ENCODE measurements at places on chromosomes 1 and 21. TPM values are rescaled to one million over a fixed set of nuclear protein-coding genes. Genes with fewer than 3 reads are reported as not detected.

- peak; percentile 77 for DNase-seq
These were observed 12.4 kb downstream of the SAMSN1 start for GRCh38 chr21:14533499-14534428.

The UHMK1 gene
- 35.1 TPM for total RNA-seq

DNA sequence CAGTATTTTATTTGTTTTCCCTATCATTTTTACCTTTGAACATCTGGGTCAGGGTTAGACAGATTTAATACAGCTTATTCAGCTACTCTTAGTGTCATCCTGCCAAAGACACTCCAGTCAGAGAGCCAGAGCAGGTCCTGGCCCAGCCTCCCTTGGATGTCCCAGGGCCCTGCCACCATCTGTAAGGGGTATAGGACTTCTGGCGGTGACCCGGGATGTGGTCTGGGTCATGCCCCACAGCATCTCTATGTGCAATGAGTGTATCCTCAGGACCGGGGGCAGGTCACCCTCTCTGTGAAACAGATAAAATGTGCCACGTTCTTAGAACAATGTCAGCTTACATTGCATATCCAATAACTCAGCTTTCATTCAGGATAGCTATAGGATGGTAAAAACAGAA is 37.8 kb upstream of the PRSS38 start:
- DNase-seq: no peak

DNA sequence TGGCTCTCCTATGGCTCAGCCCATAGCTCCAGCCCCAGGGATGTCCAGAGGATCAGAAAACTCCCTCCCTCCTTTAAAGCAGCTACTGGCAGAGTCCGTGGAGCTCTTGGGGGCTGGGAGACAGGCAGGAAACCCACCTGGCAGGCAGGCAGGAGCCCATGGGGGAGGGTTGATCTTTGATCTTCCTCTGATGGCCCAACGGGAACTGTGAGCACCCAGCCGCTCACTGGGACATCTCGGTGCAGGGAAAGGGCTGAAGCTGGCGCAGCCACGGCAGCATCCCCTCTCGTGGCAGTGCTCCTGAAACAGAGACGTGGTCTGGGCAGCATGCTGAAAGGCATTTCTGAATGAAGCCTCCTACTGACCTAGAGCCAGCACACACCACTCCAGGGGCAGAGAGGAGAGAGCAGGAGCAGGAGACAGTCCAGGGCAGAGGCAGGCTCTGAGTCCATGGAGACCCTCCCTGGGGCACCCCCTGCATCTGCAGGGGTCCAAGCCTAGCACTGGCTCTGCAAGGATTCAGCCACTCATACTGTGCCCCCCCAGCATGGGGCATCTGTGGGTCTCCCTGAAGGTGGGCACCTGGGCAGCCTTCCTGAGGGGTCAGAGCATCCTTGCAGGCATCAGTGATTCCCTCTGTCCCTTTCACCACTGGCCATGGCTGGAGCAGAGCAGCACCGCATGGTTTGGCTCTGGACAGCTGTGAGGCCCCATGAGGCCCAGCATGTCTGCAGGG is 4.9 kb upstream of the SLX9 start:
- DNase-seq: no peak

DNA sequence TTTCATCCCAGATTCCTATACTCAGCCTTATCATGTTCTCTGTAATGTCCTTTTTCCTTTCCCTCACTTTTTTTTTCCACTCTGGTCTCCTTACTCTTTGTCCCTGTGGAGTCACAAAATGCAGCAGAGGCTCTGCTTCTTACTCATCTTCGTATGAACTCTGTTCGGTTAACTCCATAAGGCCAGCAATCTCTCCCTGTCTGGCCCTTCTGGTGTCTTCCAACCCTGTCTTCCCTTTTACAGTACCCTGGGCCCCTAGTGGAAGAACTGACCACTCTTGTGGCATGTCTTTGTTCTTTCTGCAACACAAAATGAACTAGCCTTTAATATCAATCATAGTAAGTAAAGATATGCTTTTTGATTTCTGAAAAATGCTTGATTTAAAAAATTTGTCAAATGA is 7.1 kb downstream of the CD101 start:
- no peak for DNase-seq

- no peak for DNase-seq
These were observed 844.3 kb downstream of the KCNT2 start for GRCh38 chr1:195763907-195764374.

The DEPDC1 gene
- total RNA-seq: 30.4 TPM

DNA sequence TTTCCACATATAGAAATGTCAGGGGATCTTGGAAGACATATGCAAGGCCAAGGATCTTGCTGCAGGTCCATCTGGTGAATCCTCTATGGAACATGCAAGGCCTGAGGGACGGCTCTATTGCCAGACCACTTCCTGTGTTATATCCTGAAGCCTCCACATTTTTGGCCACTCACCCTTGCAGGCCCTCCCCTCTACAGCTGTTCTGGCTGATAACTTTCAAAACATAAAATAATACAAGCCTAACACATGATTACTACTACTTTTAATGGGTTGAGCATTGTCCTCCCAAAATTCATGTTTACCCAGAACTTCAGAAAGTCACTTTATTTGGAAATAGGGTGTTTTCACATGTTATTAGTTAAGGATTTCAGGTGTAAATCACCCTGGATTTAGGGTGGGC is 18.5 kb upstream of the LYPLAL1 start:
- DNase-seq: no peak

DNA sequence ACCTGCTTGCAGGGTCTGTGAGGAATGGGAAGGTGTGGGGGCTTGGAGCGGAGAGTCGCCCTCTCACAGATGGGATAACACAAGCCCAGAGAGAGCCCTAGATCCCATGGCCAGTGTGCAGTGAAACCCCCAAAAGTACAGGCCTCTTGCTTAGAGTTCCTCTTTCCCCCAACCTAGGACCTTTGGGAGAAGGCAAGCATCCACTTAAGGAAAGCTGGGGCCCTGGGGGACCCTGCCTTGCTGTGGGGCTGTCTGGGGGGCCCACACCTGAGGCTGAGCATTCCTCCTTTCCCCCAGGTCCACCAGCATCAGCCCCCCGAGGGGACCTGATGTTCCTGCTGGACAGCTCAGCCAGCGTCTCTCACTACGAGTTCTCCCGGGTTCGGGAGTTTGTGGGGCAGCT is 1.1 kb downstream of the VWA1 start:
- no peak for DNase-seq

- DNase-seq: no peak
These were observed 1.3 kb upstream of the MYOC start for GRCh38 chr1:171653796-171654195.

GRCh38 chr1:246428542-246429308 is 78.4 kb downstream of the SMYD3 start:
- DNase-seq: no peak

The AMY1C gene
- total RNA-seq: not detected

The SPATC1L gene
- 31.7 TPM for total RNA-seq

The CLCA4 gene
- not detected for total RNA-seq

DNA sequence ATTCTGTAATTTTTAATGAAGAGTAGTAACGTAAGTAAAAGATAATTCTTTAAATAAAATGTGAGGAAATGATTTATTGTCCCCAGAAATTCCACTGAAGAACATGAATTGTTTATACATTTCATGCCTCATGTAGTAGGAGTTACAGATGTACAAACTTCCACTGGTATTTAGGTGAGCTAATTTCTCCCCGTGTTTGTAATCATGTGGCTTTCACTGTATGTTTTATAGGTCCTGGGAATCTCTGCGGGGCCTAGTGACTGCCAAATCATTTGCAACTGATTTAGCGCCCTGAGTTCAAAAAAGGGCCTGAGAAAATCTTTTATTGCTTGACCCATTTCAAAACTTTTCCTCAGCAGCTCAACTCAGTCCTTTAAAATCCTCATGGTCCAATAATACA is 30.5 kb upstream of the FASLG start:
- DNase-seq: no peak

- DNase-seq: no peak
These were observed 88.6 kb upstream of the LYPLAL1 start for GRCh38 chr1:219085082-219085481.

All from endothelial cell of umbilical vein (primary cell).